ENCODE measurements at places on chromosomes 2 and 18.

- no peak for DNase-seq
Observed at GRCh38 chr2:70534183-70534836, 19.3 kb downstream of the TGFA start.

- DNase-seq: no peak
Observed at GRCh38 chr2:72949045-72949444, 31.7 kb downstream of the EMX1 start.

GRCh38 chr2:26598336-26598995, 42.7 kb downstream of the CIB4 start:
- no peak for DNase-seq

GRCh38 chr2:223086370-223086981, 34.5 kb downstream of the KCNE4 start:
- no peak for DNase-seq

DNA sequence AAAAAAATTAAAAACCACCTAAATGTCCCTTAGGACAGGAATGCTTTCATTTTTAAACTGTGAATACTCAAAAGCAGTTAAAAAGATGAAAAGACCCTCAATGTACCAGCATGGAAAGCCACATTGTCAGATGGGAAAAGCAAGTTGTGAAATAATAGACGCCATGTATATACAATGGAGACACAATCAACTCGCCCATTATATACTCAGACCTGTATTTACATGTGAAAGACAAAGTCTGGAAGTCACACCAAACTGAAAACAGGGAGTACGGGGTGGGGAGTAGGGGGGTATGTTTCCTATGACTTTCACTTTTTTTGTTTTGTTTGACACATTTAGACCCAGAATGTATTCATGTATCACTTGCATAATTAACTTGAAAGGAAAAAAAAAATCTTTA, 75.6 kb downstream of the CELF4 start:
- no peak for DNase-seq
